ENCODE measurements at places on chromosomes 13 and 19.

DNA sequence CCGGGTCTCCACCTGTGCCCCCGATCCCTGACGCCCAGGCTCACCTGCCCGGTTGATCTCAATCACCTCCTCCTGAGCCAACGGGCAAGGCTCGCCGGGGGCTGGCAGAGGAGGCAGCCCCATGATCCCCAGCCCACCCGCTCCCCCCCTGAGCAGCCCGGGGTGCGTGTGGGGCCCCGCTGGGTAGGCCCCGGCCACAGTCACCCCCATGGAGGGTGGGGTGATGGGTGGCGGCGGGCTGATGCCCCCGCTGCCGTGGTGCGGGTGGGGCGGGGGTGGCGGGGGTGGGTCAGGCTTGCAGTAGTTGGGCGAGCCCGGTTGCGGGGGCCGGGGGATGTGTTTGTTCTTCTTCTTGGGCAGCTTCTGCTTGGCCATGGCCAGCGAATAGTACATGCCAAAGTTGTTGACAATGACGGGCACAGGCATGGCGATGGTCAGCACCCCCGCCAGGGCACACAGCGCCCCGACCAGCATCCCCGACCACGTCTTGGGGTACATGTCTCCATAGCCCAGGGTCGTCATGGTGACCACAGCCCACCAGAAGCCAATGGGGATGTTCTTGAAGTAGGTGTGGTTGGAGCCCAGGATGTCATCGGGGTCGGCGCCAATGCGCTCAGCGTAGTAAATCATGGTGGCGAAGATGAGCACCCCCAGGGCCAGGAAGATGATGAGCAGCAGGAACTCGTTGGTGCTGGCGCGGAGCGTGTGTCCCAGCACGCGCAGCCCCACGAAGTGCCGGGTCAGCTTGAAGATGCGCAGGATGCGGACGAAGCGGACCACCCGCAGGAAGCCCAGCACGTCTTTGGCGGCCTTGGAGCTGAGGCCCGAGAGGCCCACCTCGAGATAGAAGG, 6.0 kb downstream of the KCNC3 start:
- no peak for DNase-seq

DNA sequence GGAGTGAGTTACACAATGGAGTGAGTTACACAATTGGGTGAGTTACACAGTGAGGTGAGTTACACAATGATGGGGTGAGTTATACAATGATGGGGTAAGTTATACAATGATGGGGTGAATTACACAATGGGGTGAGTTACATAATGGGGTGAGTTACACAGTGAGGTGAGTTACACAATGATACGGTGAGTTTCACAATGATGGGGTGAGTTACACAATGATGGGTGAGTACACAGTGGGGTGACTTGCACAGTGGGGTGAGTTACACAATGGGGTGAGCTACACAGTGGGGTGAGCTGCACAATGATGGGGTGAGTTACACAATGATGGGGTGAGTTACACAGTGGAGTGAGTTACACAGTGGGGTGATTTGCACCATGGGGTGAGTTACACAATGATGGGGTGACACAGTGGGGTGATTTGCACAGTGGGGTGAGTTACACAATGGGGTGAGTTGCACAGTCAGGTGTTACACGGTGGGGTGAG, 52.5 kb upstream of the GAS6 start:
- DNase-seq: no peak

GRCh38 chr13:111278258-111278657, 42.2 kb upstream of the TEX29 start:
- no peak for DNase-seq

DNA sequence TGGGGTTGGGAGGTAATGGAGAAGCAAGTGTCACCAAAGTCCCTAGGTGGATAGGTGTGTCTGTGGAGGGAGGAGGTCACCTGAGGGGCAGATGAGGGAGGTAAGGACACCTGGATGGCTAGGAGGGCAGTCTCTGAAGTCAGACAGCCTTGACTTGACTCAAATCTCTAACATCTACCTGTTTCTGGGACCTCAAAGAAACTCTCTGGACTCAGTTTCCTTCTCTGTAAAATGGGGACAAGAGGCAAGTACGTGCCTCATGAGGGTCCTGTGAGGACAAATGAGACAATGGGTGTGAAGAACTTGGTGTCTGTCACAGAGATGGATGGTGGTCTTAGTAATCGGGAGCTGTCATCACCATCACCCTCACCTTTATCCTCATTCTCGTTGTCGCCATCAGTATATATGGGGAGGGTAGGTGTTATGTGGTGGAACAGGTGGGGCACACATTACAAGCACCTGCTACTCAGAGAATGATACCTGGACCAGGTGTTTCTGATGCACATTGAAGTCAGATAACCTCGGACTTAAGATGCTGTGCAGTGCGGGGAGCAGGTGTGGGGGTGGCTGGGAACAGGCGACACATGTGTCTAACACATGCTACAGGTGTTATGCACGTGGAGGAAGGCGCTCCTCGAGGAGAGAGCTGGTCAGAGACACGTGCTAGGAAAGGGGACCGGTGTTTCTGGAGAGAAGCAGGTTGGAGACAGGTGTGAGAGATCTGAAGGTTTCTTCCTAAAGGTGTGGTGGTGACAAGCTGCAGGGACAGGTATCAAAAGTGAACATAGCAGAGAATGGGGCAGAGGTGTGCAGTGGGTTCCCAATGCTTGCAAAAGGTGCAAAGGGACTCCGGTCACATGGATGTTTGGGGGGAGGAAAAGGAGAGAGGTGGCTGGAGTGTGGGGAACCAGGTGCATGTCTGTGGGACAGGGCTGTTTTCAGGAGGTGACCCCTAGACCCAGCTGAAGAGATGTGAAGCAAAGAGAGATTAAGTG, 3.8 kb downstream of the ERFL start:
- peak; percentile 22 for DNase-seq

GRCh38 chr19:41785653-41786052, 10.7 kb upstream of the CEACAM3 start:
- DNase-seq: peak; percentile 84

- no peak for DNase-seq
These were observed 22.1 kb upstream of the MTIF3 start for GRCh38 chr13:27472441-27472840.

GRCh38 chr19:34189917-34190425, 17.7 kb downstream of the LSM14A start:
- DNase-seq: no peak

GRCh38 chr13:97344265-97345175, 89.4 kb upstream of the RAP2A start:
- peak; percentile 32 for DNase-seq

DNA sequence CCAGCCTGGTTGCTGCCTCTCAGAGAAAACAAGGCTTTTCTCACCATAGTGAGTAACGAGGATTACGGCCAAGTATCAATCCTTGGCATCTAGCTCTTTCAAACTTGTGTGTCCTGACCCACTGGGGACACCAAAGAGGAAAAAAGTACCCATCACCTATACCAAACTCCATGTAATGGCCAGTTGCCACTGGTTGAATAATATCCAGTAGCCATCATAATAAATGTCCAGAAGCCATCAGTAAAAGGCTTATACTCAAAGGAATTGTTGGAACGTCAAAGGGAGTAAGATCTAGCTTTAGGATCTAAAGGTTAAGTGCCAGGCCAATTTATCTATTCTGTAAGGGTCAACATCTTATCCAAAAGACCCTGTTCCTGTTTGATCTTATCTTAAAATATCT, 91.1 kb downstream of the PTPRS start:
- no peak for DNase-seq

GRCh38 chr19:18699403-18700054, 16.0 kb downstream of the CRTC1 start:
- peak; percentile 28 for DNase-seq

DNA sequence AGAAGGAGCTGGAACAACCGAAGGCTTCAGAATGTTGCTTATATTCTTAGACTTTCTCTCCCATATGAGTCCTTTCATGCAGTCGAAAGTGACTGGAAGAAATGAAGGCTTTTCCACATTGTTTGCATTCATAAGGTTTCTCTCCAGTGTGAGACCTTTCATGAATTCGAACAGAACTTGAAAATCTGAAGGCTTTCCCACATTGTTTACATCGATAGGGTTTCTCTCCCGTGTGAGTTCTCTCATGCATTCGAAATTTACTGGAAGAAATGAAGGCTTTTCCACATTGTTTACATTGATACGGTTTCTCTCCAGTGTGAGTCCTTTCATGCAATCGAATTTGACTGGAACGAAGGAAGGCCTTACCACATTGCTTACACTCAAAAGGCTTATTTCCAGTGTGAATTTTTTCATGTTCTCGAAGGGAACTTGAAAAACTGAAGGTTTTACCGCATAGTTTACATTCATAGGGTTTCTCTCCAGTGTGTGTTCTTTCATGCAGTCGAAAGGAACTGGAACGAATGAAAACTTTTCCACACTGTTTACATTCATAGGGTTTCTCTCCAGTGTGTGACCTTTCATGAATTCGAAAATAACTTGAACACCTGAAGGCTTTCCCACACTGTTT, 21.5 kb downstream of the ZNF14 start:
- DNase-seq: no peak

DNA sequence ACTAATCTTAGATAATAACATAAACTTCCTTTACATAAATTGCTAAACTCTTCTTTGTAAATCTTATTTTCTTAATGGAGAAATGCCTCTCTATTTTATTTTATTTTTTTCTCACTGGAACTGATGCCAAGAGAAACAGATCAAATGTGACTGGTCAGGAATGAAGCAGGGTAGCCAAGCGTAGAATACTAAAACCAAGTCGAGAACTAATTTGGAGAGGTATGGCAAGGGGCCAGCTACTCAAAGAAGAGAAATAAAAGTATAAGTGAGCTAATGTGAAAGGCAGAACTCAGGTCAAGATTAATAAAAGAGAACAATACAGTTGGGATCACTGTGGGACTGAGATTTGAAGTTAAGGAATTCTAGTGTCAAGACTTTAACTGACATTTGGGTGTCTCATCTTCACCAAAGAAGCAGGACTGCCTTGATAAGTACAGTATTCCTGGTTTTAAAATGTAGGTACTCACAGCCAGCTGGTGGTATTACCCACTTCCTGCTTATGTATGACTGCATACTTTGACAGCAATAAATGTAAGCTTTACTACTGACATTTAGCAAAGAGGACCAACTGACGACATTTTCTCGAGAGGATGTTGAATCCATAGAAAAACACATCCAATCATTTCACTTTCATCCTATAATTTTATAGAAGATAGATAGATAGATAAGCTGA, 1192.2 kb downstream of the EFNB2 start:
- no peak for DNase-seq

GRCh38 chr13:88281841-88282240, 610.7 kb downstream of the SLITRK5 start:
- DNase-seq: no peak

GRCh38 chr19:42401365-42402303, 11.5 kb upstream of the CNFN start:
- DNase-seq: peak; percentile 85

GRCh38 chr13:94558716-94559115, 37.2 kb downstream of the TGDS start:
- DNase-seq: no peak

DNA sequence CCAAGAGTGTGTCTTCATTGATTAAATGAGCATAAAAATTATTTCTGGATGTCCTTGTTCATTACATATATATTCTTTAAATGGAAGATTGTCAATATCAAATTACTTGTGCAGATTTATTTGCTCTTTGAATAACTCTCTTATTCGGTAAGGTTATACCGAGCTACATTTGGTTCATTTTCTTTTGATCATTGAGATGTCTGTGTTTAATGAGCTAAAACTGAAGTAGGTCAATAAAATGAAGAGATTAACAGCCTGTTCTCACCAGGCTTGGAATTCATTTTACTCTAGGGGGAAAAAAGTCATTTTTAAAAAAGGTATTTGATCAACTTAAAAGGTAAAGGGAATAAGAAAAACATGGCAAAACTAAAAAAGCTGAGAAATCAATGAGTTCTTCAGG, 10.6 kb downstream of the GPC5 start:
- no peak for DNase-seq

GRCh38 chr19:55173714-55174409, 6.2 kb downstream of the SYT5 start:
- DNase-seq: peak; percentile 62

DNA sequence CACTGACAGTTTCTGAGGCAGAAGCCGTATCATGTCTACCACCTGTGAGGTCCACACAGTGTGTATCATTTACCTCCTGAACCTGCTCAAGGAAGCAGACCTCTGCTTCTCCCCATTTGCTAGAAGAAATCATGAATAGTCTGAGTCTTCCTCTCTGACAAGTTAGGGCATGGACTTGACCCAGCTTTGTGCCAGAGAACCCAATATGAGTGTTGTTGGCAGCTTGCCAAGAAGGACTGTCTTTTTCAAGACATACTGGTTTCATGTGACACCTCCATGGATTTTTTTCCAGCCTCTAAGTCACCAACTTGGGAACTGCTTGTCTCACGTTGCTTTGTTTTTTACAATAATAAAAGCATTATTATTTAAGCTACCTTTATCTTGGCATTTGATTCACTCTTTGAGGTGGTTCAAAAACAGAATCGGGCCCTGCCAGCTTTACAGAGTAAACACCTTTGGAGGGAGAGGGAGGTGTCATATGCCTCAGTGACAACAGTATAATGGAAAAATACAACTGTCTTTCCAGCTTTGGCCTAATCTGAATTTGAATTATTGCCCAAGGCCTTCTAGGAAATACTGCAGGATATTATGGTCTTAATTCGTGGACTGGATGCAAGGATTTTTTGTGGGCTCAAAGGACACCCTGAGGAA, 9.6 kb downstream of the ZNF211 start:
- no peak for DNase-seq

DNA sequence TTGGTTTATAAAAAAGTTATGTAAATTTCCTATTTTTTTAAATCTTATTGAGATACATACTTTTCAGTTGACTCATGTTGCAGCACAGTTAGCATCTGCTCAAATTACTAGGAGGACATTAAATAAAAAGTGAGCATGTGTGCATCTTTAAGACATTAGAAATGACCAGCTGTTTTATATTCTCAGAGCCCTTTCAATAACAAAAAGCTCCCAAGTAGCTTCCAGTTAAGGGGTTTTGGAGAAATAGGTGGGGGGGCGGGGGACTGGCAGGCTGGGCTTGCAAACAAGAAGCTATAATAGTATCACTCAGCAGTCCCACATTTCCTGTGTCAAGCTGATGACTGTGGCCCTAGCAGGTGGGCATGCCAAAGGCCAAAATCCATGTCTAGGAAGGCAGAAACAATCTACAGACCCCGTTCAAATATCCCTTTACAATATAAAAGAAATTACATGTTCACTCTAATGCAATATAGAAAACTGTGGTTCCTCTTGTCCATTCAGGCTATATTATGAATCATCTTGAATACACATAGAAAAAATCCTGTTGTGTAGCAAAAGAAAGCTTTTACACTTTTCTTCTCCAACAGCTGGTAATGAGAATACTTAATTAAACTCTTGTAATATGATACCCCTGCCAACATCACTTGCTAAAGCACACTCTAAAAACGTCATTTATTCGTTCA, 1713.2 kb upstream of the SLC10A2 start:
- no peak for DNase-seq

- no peak for DNase-seq
These were observed 34.9 kb upstream of the METTL21C start for GRCh38 chr13:102729560-102730270.

DNA sequence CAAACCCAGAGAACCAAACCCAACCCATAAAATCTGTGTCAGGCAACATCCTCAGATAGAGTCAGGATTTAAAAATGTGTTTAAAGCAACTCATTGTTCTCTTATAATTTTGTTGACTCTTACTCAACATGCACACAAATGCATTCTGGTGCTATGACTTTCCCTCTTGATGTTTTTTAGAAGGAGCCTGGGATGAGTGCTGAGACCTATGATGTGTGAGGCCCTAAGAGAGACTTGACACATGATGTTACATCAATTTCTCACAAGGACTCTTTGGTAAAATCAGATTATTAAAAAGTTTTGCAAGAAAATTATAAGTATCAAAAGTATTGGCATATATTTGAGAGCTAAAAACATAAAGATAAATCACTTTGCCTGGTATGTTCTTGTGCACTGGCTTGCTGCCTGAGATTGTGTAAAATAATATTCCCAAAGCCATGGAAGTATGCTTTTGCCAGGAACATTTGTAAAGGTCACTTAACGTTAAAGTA, 173.9 kb downstream of the DCLK1 start:
- DNase-seq: no peak

All from B cell (primary cell).